ENCODE measurements at places on chromosomes 4 and X.

DNA sequence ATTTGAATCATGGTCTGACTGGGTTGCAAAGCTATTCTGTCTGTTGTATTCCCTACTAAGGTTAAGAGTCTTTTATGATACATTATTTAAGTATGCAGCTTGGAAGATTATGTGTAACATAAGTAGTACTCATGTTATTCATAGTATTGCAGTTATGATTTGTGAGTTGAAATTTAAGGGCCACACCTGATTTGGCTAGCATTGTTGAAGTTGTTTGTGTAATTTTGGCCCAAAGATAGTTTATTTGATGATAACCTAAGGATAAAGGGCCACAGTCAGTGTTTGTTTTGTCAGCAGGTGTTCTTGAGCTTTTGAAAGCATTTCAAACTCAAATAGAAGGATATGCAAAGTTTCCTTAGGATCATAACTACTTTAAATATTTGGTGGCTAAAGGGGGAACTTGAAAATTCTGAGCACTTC lies 38.9 kb downstream of the NUDT9 start:
- no peak for DNase-seq

GRCh38 chrX:29478336-29479069 lies 736.9 kb upstream of the MAGEB2 start:
- DNase-seq = no peak

DNA sequence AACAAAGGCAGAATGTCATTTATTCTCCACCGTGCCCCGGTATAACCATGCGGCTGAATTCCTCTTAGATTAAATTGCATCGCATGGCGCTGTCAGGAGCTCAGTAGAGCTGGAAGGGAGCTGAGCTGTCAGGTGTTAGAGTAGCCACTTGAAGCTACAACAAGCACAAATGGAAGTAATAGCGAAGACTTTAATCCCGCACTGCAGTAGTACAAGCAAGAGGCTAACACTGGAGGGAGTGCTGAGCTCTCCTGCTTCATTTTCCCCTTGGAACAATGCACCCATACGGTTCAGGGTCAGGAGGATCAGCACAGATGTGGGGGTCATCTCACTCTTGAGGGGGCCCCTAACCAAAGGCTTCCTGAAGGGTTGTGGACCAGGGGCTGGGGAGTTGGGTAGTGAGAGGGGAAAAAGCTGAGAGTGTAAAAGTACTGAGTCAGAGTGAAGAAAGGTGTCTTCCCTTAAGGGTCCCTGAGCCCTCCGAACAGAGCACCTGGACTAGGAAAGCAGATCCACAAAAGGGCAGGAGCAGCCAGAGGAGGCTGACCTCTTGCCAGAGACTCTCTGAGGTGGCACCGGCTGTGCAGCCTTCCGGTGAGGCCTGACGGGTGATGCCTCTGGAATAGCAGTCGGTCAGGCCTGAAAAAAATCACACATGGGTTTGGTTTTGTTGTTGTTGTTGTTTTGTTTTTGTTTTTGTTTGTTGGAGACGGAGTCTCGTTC lies 36.0 kb upstream of the CBR4 start:
- no peak for DNase-seq

DNA sequence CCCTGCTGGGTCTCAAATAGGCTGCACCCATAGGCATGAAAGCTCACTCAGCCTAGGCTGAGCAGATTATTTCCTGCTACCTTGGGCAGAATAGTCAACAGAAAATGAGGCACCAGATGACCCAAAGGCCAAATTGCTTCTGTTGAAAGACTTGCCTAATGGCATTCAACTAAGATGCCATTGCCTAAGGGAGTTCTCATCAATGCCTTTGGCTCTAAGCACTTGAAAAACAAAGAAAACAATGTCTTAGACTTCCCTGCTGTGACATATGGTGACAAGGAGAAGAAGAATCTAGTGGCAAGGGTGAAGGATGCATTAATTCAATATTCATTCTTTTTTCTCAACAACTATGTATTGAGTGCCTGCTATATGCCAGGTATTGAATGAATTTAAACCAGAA lies 25.7 kb upstream of the PCDH19 start:
- no peak for DNase-seq

DNA sequence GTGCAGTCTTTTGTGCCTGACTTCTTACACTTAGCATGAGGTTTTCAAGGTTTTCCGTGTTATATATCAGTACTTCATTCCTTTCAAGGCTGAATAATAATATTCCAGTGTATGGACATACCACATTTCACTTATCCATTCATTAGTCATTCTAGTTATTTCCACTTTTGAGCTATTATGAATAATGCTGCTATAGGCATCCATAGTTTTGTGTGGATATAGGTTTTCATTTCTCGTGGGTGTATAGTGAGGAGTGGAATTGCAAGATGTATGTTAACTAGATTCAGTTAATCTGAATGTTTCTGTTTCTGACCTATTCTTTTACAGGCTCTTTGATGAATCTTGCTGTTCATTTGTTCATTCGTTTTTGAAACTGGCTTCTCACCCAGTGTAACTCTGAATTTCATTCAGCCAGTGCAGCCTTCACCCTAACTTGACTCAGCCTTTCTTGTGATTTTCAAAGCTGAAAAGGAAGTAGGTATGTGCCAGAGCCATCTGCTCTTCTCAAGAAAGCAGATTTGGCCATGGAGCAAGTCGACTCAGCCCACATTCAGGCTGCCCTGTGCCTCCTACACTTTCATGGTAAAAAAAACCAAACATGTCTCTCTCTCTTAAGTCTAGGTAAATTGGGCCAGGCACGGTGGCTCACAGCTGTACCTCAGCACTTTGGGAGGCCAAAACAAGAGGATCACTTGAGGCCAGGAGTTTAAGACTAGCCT lies 56.3 kb upstream of the NOCT start:
- DNase-seq = no peak

- DNase-seq = no peak
Observed at GRCh38 chr4:120977435-120977997, 55.0 kb upstream of the PRDM5 start.

GRCh38 chrX:105765691-105766090 lies 56.6 kb upstream of the NRK start:
- no peak for DNase-seq

- no peak for DNase-seq
Observed at GRCh38 chr4:76588274-76588673, 153.2 kb downstream of the SHROOM3 start.

DNA sequence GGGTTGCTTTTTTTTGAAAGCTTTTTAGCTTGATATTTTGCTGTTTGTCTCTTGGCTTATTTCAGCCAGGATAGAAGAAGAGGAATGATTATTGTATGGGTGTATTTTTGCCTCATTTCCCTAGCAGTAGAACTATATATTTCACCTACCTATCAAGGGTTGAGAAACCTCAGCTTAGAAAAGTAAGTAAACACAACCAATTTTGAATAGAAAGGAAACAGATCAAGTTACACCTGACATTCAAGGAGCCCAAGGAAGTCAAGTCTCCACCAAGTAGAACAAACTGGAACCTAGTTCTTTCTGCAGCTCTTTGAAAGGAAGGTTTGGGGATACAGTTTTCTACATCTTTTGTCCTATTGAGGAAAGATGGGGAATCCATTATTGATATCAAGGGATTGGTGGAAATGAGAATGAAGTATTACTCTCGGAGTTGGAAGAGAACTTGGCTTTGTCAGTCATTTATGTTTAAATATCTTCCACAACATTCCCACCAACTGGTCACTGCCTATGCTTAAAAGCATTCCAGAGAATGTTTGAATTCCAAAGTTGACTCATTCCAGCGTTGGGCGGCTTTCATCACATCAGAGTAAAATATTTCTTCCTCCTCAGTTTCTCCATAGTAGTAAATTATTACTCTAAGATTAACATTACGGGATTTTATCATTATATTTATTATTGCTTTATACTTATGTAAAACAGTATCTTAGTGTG lies 207.8 kb upstream of the CNKSR2 start:
- DNase-seq = no peak

GRCh38 chrX:47651043-47651905 lies 911 bp upstream of the ELK1 start:
- no peak for DNase-seq

DNA sequence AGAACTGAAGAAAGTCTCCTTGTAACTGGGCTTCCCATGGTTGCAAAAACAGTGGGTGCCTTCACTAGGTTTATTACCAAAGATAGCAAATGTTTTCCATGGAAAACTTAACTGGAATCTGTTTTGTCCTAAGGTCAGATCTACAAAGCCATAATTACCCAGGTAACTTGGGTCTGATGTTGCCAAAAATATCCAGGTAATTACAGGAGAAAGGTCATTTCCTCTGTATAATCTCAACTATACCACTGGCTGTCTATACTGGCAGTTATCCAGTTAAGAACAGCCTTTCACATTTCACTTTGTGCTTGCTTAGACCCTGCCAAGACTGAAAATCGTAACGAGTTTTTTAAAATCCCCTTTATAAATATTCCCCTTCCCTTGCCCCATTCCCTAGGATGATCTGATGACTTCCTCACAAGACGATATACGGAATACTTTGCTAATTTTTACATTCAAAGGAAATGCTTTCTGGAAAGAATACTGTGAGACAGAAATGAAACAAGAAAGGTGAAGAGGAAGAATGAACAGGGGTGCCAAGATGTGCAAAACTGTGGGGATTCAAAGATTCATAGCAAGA lies 105.5 kb downstream of the MAML3 start:
- DNase-seq = no peak

- no peak for DNase-seq
Observed at GRCh38 chr4:48542888-48543287, 52.8 kb downstream of the ZAR1 start.
